ENCODE measurements at places on chromosomes 6 and 20.

- H3K27me3 ChIP-seq: peaks cover 19% of the 10 kb centered on the region
- DNase-seq: no peak
- H3K4me1 ChIP-seq: peaks cover 14% of the 10 kb centered on the region
Measured at GRCh38 chr6:17986656-17987446, 584 bp downstream of the KIF13A start.

- H3K4me3 ChIP-seq: no peak overlapping the region
- H3K27me3 ChIP-seq: peaks cover 8% of the 10 kb centered on the region
- H3K36me3 ChIP-seq: no peaks in the 10 kb centered on the region
Measured at GRCh38 chr6:37623666-37624065, 74.0 kb downstream of the MDGA1 start.

GRCh38 chr20:49557449-49557848 is 10.5 kb downstream of the PTGIS start:
- peaks cover 12% of the 10 kb centered on the region for H3K27me3 ChIP-seq
- H3K36me3 ChIP-seq: no peaks in the 10 kb centered on the region
- no peak overlapping the region for H3K4me3 ChIP-seq
- no peak for DNase-seq

DNA sequence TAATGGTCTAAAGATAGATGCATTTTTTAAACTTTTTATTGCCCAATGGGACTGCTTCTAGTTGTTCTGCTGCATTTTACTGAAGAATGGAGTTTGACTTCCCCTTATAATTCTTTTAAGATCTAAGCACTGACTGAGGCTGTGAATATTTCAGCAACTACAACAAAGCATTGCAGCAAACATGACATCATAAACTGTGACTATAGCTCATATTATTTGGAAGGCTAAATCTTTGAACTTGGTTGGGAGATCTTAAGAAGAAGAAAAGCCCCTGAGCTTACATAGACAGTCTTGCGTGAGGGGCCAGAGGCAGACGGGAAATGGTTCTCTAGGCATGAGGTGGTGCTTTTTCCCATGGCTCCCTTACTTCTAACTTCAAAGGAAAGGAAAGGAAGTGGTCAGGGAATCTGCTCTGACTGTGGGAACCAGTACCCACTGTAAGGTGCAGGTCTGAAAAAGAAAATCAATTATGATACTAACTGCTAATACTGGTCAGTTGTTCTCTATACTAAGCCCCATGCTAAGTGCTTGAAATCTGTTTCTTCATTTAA is 14.8 kb downstream of the HEY2 start:
- H3K36me3 ChIP-seq: no peaks in the 10 kb centered on the region
- no peak for DNase-seq
- no peak overlapping the region for H3K27ac ChIP-seq
- H3K4me3 ChIP-seq: no peak overlapping the region
- peaks cover 4% of the 10 kb centered on the region for H3K27me3 ChIP-seq
- H3K4me1 ChIP-seq: no peaks in the 10 kb centered on the region

GRCh38 chr6:14567842-14568241 is 450.3 kb downstream of the CD83 start:
- no peaks in the 10 kb centered on the region for H3K27me3 ChIP-seq
- H3K4me3 ChIP-seq: no peak overlapping the region
- no peak for DNase-seq
- no peaks in the 10 kb centered on the region for H3K36me3 ChIP-seq
- no peaks in the 10 kb centered on the region for H3K4me1 ChIP-seq

DNA sequence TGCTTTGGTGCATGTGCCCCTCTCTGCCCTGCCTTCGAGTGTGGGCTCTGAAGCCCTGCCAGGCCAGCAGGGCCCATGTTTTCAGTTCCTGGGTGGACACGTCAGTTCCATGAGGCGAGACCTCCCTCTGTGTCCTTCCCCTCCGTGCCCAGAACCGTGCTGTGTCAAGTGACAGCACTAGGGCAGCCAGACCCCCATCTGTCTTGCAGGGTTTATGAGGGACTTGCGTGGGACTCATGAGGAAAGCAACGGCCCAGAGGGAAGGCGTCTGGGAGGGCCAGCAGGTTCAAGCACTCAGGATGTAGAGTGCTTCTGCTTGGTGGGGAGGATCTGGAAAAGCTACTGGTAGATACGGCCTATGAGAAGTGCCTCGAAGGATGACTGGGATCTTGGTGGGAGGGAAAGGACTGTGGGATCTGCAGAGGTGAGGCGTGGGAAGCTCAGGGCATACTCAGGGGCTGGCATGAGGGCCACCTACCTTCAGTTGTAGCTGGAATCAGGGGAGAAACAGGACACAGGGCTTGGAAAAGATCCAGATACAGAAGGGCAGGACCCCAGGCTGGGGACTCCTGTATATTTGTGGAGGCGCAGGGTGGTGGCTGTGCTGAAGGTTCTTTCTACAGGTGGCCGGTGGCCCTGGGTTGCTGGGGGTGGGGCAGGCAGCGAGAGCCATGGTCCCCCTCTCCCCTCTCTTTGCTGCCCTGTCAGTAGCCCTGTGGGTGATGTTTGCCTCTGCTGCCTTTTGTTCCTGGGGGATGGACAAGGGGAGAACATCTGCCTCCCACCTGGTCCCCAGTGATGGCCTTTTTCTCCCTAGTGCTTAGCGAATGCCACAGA is 5.5 kb downstream of the NPEPL1 start:
- H3K27ac ChIP-seq: no peak overlapping the region
- peaks cover 19% of the 10 kb centered on the region for H3K4me1 ChIP-seq
- no peaks in the 10 kb centered on the region for H3K27me3 ChIP-seq
- no peak overlapping the region for H3K4me3 ChIP-seq
- DNase-seq: no peak

DNA sequence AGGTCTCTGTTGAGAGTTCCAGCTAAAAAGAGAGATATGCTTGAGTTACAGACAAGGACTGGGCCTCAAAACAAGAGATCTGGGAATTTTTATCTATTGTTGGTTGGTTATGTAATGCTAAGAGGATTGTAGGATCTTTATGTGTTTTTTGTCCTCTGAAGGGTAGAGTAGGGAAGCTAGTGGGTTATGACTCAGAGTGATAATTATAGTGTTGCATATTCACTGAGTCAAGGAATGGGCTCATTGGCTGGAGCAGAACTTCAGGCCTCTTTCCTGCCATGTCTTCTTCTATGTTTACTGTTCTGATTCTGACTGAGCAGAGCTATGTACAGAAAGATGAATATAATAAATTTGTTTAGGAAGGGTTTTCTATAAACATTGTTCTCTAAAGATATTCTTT is 66.1 kb upstream of the NOX3 start:
- no peak for DNase-seq
- H3K4me3 ChIP-seq: no peak overlapping the region
- H3K27me3 ChIP-seq: no peaks in the 10 kb centered on the region
- H3K36me3 ChIP-seq: no peaks in the 10 kb centered on the region

DNA sequence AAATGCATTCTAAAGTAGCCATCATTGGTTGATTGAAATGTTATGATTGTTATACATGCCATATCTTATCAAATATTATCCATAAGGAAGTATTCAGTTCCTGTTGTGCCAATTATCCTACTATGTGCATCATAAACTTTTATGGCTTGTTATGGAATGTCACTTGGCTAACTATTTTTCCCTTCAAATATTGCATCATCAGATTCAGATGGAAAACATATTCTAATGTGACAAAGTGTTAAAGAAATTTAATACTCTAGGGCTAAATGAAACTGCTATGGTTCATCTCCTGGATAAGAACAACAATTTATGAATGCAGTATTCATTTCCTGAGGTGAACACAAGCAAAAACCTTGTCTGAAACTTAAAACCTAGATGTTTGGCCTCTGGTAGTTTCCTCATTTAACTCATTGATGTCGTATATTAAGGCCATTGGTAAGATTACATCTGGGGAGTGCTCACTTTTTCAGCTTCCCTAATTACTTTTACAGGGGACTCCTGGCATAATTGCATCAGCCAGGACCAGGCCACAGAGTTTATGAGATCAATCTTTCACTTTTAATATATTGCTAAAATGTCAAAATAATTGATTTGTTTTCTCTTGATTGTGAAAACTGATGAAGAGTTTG is 134.9 kb upstream of the CEP162 start:
- no peaks in the 10 kb centered on the region for H3K36me3 ChIP-seq
- no peak overlapping the region for H3K4me3 ChIP-seq
- H3K27ac ChIP-seq: no peak overlapping the region
- no peak for DNase-seq
- H3K27me3 ChIP-seq: no peaks in the 10 kb centered on the region

DNA sequence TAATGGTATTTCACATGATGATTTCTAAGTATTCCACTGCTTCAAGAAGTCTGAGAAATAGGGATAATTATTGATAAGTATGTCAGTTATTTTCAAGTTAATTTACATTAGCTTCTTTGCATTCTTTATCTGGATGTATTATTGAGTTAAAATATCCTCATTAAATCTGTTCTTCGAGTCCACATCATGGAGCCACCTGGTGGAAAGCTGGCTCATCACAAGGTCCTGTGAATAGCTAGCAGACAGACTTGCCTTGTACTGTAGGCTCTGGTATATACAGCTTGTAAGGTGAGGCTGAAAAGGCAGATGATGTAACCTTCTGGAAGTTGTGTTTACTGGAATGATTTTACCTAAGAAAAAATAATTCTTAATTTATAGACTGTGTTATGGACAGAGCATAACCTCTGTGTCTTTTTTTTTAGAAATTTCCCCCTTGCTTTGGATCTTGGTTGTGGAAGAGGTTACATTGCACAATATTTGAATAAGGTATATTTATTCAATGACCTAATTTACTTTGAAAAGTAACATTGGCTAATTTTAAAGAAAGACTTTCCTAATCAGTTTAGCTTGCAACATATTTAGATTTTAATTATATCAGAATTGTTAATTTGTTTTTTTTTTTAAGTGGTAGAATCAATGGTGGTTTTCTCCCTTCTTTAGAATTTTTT is 3.5 kb downstream of the NDUFAF5 start:
- H3K36me3 ChIP-seq: peaks cover 45% of the 10 kb centered on the region
- peaks cover 15% of the 10 kb centered on the region for H3K4me1 ChIP-seq
- peak; percentile 9 for DNase-seq
- no peak overlapping the region for H3K27ac ChIP-seq
- H3K27me3 ChIP-seq: no peaks in the 10 kb centered on the region
- H3K4me3 ChIP-seq: no peak overlapping the region
